ENCODE measurements at places on chromosomes 2 and 18.

DNA sequence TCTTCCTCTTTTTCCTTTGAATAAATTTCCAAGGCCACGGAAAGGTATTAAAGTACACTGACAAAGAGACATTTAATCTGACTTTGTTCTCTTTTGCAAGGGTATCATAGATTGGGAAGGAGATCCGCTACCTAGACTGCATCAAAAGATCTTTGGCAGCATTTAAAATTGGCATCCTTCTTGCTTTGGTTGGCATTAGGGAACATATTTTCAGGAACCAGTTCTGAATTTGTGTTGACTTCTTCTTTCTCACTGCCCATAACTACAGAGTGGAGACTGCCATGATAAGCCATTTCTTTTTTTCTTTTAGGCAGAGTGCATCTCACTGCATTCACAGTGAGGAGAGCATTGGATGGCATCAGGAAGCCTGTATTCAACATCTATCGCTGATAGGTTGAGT lies 83.4 kb downstream of the DOCK10 start:
- DNase-seq: no peak

DNA sequence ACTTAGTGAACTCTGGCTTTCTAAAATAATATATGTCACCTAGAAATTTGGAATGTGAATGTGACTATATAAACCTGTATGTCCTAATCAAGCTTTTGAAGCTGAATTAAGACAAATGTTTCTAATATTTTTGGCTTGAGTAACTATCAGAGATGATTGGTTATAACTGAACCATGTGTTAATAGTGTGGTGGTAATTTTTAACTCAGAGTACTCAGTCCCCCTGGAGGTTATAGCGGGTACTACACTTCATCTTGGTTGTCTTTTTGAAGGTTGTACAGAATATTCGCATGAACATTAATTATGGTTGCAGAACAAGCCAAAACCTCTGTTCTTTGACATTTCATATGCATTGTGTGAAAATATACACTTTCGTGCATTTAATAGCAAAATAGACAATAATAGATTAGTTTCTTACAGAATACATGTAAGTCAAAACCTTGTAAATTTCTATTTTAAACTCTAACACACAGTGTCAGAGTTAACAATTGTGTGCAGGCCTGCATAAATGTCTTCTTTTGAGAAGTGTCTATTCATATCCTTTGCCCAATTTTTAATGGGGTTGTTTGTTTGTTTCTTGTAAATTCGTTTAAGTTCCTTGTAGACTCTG lies 86.0 kb downstream of the OSBPL6 start:
- peak; percentile 45 for DNase-seq

DNA sequence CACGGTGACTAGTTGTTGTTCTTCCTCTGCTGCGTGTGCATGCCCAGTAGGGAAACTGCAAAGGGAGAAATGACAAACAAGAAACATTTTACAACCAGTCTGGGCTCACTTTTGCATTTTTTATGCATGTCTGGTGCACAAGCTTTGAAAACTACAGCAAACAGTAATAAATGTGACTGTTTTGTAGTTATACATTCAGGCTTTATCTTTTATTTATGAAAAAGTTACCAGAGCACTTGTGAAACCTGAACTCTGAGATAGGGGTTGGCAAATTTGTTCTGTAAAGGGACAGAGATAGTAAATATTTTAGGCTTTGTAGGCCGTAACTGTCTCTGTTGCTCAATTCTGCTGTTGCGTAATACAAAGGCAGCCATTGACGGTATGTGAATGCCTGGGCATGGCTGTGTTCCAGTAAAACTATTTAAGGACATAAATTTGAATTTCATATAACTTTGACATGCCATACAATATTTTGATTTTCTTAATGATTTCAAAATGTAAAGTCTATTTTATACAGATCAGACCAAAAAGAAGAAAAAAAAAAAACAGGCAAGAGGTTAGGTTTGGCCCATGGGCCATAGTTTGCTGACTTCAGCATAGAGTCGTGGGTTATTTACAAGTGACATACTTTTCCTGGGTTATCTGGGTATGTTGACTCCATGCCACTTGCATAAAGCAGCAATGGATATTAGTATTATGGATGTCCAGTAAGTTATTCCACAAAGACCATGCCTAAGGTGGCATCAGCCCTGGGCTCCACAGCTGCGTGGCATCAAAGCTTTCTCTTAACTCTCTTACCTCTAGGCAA lies 53.6 kb upstream of the EML6 start:
- DNase-seq: no peak

DNA sequence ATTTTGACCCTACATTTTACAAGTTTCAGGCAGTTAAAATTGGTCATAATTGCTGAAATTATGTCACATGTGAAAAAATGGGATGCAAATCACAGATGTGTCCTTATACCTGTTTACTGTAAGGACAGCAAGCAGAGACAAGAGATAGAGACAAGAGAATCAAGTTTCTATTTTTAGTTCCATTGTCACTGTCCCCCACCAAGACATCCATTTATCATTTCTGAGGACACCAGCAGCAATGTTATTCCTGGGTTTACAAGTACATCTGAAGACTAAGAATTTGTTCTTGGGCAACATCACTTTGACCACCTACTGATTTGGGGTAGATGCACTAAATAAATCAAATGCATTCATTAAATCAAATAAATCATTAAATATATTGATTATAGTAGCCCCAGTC lies 1111.7 kb downstream of the DPP10 start:
- DNase-seq: no peak

- no peak for DNase-seq
Measured at GRCh38 chr2:85661139-85661858, 6.7 kb downstream of the SFTPB start.

DNA sequence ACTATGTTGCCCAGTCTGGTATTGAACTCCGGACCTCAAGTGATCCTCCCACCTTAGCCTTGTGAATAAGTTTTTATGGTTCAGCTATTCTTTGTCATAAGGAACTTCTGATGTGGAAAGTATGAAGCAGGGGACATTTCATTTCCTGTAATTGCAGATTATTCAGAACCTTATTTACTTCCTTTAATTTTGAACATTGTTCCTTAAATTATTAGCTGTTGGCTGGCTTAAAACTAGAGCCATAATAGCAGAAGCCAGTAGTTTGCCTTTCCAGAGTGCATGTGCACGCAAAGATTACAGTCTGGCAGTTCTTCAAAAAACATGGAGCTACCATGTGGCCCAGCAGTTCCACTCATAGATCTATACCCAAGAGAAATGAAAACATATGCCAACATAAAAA lies 53.1 kb downstream of the PMS1 start:
- DNase-seq: no peak

GRCh38 chr18:74259347-74259746 lies 32.4 kb downstream of the CYB5A start:
- no peak for DNase-seq

- no peak for DNase-seq
Measured at GRCh38 chr2:26704441-26704977, 12.0 kb downstream of the KCNK3 start.

DNA sequence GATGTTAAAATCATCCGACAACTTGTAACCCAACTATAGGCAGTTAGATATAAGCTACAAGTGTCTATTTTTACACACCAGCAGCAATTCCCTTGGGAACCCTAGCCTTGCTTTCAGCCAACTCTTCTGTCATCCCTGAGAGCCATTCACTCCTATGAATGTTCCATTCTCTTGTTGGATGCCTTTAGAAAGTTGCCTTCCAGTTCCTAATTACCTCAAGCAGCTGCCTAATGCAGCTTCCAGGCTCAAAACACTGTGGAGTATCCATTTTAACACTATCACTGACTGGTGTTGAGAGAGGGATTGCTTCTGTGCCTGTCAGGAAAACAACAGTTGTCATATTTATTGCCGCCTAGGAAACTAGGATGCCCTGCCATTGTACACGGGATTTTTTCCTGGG lies 402.0 kb upstream of the ACVR2A start:
- no peak for DNase-seq

GRCh38 chr2:36165132-36165531 lies 190.4 kb upstream of the CRIM1 start:
- no peak for DNase-seq

DNA sequence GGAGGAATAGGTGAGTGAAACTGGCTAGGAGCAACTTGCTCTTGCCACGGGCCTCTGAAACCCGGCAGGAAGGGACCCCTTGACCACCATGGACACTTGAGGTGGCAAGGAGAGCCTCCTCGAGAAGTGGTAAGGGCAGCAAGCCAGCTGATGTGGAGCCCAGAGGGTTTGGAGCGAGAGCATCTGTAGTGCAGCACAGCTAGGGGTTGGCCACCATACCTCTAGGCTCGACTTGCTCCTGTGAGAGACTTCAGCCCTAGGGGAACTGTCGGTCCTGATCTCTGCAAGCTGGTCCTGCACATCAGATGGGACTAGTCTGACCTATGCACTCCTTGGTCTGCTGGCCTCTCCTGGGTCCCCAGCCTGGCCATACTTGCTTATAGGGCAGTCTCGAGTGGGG lies 158.4 kb downstream of the CCDC178 start:
- DNase-seq: no peak

DNA sequence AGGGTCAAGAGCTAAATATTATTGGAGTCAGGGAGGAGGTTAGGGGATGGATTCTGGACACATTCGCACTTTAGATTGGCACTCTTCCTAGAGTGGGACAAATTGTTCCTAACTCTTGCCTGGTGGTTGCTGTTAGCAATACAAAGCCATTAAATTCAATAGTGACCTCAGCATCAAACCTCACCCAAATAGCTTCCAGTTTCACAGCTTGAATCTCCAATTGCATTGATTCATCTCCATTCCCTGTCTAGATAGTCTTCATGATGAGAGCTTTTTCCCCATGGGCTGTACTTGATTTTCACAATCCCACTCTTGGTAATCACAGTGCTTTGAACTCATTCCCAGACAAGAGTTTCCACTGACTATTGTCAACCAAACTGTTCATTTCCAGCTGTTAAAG lies 585.9 kb upstream of the SYT4 start:
- no peak for DNase-seq

DNA sequence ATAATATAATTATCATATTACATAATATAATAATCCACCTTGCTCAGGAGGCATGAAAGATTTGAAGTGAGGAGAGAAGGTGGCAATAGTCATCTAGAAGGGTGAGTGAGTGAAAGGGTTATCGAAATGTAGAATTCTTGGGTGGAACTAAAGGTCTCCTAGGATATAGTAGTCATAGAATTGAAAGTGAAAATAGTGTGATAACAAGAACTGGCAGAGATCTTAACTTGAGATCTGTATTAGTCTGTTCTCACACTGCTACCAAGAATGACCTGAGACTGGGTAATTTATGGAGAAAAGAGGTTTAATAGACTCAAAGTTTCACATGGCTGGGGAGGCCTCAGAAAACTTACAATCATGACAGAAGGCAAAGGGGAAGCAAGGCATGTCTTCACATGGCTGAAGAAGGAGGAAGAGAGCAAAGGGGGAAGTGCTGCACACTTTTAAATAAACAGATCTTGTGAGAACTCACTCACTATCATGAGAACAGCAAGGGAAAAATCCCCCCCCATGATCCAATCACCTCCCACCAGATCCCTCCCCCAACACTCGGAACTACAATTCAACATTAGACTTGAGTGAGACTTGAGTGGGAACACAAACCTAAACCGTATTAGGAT lies 351.5 kb downstream of the NR4A2 start:
- DNase-seq: no peak

- no peak for DNase-seq
Measured at GRCh38 chr2:169977530-169977929, 150.3 kb downstream of the UBR3 start.
